ENCODE measurements at places on chromosomes 1 and 21.

DNA sequence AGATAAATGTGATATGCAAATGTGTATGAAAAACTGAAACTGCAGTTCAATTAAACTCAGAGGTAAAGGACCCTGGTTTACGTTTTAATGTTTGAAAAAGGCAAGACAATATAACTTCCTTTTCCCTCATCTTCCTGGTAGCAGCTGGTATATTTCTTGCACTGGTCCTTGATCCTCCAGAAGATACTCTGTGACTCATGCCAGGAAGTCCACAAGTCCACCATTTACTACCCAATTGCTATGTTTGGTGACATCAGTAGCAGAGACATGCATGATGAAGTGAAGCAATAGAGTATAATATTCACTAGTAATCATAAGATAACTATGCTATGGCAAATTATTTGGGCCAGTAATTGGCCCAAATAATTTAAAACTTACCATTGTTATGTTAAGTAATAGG lies 774.5 kb upstream of the NEGR1 start:
- no peak for DNase-seq

DNA sequence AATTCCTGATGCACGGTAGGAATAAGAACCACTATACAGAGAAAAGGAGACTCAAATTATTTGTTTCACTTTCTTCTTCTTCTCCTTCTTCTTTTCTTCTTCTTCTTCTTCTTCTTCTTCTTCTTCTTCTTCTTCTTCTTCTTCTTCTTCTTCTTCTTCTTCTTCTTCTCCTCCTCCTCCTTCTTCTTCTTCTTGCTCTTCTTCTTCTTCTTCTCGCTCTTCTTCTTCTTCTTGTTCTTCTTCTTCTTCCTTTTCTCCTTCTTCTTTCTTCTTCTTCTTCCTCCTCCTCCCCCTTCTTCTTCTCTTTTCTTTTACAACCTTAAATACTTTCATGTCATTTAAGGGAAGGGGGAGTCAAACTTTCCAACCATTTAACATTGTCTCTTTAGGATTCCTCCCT lies 11.0 kb upstream of the GPR88 start:
- no peak for DNase-seq

- DNase-seq, result no peak
Measured at GRCh38 chr1:111446967-111447892, 1.8 kb downstream of the WDR77 start.

DNA sequence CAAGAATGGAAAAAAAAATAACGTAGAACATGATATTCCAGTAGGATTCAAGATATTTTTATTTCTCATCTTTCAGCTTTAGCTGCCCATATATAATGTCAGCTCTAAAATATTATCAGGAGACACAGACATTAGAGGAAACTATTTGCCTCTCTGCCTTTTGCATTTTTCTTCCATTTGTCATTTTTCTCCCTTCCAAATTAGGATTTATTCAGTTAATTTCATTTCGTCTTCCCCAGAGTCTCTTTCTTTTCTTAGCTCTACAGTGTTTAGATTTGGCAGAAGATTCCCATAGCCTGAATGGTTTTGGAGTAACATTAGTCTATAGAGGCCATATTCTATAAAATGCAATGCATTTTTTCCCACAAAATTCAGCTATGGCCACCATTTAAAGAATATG lies 5.1 kb upstream of the ENAH start:
- no peak for DNase-seq

DNA sequence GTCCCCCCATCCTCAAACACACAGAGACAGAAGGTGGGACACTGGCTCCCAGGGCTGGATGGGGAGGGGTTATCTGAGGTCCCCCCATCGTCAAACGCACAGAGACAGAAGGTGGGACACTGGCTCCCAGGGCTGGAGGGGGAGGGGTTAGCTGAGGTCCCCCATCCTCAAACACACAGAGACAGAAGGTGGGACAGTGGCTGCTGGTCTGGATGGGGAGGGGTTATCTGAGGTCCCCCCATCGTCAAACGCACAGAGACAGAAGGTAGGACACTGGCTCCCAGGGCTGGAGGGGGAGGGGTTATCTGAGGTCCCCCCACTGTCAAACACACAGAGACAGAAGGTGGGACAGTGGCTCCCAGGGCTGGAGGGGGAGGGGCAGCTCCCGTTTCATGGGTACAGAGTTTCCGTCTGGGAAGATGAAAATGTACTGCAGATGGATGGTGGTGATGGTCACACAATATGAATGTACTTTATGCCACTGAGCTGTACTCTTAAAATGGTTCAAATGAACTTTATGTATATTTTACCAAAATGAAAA lies 69.2 kb downstream of the SCCPDH start:
- no peak for DNase-seq
